ENCODE measurements at places on chromosomes 4 and X.

DNA sequence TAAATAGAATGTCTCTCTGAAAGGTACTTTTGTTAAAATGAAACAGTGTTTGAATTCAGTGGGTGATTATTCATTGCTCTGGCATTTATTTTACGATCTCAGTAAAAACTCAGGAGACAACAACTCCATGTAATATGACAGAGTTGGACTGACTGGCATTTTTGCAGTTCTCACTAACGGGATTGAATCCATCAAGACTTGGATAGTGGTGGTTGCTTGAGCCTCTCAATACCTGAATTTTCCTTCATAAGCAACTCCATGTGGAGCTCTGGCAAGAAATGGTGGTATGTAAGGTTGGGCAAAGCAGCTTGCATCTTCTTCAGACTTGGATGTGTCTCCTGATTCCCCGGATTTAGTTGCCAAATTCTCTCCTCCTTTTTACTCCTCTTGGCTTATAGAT is 72.7 kb downstream of the FRMPD4 start:
- no peak for DNase-seq

GRCh38 chr4:152240232-152240631 is 295.7 kb downstream of the FBXW7 start:
- DNase-seq: no peak

- no peak for DNase-seq
These were observed 34.1 kb downstream of the PRKG2 start for GRCh38 chr4:81180916-81181315.

- DNase-seq: no peak
These were observed 672 bp downstream of the LONRF3 start for GRCh38 chrX:118974908-118975671.

- DNase-seq: peak; percentile 14
These were observed 6.2 kb downstream of the ARFIP1 start for GRCh38 chr4:152785639-152786615.

- DNase-seq: no peak
These were observed 41.8 kb upstream of the AP1AR start for GRCh38 chr4:112189754-112190153.

DNA sequence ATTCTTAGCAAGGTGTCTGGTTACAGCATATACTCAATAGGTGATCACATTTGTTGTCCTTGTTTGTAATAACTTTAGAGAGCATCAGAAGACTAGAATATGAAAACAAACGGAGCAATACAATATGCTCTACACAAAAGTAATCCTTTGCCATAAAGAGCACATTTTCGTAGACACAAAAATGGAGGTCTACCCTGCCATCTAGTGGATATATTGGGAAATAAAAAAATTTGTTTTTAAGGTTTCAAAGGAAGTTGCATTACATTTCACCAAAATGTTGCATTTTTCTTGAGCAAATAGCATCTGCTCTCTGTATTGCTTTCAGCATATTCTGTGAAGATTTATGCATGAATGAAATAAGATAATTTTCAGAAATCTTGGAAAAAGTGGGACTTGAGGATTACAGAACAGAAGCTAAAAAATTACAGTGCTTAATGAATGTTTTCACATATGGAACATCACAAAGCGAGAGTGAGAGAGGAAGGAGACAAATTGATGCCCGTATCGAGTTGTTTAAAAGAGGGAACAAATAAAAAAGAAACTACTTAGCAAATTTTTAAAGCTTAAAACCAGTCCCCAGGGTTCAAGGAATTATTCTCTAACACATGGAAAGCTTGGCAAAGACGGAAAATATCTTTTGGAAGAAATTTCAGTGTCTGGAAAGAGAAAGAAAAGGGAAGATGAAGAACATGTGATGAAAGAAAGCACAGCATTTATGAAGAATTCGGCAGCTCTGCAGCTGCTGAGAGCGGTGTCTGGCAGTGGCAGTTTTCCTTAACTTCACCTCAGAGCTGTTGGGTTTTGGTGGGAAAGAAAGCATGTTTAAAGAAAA is 390.1 kb downstream of the ANKRD50 start:
- DNase-seq: peak; percentile 61

- DNase-seq: no peak
These were observed 8.4 kb upstream of the MOB1B start for GRCh38 chr4:70893790-70894189.

Measured in NAMALWA (cell line).